Stimulated activated CD4-positive, alpha-beta T cell treated with anti-CD3 and anti-CD28 coated beads, Interleukin-1b, Interleukin-23, amount 100 ng/mL, for 24 hours (primary cell): ENCODE measurements at places on chromosomes 7 and 10.

DNA sequence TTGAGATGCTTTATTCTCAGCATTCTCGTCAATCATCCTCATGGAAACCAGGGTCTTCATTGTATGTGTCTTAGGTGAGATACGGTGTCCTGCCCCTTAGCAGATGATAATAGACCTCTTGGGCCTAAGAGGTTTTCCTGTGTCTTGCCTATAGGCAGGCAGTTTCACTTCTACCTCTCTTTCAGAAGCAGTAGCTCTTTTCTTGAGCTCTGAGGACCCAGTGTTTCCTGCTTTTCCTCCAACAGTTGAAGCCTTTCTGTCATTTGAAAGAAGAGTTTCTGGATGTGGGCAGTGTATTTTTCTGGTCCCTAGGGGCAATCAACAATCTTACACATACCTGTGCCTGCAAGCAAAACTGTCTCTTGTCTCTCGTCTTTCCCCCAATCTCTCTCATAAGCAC is 1550.3 kb upstream of the LRRTM3 start:
- no peak for DNase-seq

DNA sequence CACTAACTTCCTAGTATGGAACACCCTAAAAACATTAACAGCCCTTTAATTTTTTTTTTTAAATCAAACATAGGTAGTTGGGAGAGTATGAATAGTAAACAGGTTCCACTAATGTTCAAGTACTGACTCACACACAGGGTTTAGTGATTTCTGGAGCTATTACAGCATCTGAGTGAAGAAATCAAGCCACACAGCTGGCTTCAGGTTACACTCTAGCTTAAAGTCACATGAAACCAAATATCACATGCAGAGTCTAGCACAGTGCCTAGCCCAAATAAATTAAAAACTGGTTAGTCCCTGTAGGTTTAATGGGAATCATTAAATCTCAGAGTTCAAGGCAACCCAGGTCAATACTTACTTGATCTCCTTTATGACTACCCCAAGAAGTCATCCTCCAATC is 11.6 kb downstream of the PANK1 start:
- no peak for DNase-seq

- DNase-seq, result no peak
Observed at GRCh38 chr7:66756889-66757288, 16.4 kb downstream of the RABGEF1 start.

GRCh38 chr10:127943336-127943910 is 36.5 kb downstream of the PTPRE start:
- no peak for DNase-seq

- no peak for DNase-seq
Observed at GRCh38 chr7:117347480-117347879, 24.6 kb upstream of the WNT2 start.

DNA sequence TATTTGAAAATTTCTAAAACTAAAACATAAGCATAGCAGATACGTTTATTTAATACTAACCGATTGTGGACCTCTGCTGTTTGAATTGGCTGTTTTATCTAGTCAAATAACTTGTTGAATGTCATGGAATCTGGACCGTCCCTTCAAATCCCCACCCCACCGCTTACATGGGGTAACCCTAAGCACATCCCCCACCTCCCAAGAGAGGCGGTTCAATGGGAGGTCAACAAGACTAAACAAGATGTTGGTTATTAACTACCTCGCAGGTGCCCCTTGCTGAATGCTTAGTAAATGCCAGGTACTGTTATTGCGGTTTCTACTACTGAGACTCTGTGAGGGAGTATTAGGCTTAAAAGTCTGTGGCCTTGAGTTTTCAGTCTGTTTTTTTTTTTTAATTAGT is 70.9 kb downstream of the DAGLB start:
- no peak for DNase-seq

- peak; percentile 34 for DNase-seq
Observed at GRCh38 chr7:117110480-117111315, 157.4 kb downstream of the ST7 start.

GRCh38 chr7:27305854-27306253 is 63.3 kb downstream of the EVX1 start:
- DNase-seq, result no peak

- no peak for DNase-seq
Observed at GRCh38 chr10:91879515-91880170, 29.6 kb downstream of the FGFBP3 start.

DNA sequence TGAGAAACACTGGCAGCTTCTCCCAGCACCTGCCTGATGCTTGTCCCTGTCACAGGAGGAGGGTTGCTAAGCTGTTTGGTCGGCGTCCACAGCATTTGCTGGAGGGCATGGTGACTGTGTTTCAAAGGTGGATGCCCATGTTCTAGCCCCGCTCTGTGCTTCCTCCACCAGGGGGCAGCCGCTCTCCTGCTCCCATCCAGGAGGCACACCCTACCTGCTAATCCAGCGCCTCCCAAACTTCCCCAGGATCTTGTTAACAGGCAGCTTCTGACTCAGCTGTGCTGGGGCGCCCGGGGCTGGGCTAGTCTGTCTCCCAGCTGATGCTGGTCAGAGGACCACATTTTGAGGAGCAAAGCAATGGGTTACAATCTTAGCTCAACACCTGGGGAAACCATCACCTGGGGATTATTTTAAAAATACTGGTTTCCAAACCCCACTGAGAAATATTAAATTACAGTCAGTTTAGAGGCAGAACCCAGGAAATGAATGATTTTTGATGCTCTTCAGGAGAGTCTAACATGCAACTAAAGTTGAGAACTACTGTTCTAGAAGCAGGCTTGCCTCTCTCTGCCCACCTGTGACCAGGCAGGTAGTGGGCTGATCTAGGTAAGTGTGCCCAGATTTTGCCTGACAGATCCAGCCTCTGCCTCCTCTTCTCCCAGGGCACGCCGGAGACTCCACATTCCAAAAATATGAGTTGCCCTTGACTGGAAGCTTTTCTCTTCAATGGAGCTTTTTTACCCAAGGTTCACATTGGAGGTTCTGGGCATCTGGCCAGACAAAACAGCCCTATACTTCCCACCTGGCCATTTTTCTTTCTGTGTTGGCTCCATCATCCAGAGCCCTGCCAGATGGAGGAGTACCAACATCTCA is 92.7 kb upstream of the GPR26 start:
- DNase-seq, result peak; percentile 19

GRCh38 chr10:62626079-62626478 is 178.4 kb upstream of the ADO start:
- no peak for DNase-seq

GRCh38 chr7:92621561-92622023 is 31.4 kb upstream of the FAM133B start:
- DNase-seq, result no peak

GRCh38 chr10:110502851-110503301 is 5.2 kb downstream of the DUSP5 start:
- DNase-seq, result no peak

- DNase-seq, result no peak
Observed at GRCh38 chr7:5697754-5698424, 83.6 kb downstream of the RNF216 start.

GRCh38 chr10:80459047-80459865 is 5.1 kb downstream of the TSPAN14 start:
- peak; percentile 33 for DNase-seq

DNA sequence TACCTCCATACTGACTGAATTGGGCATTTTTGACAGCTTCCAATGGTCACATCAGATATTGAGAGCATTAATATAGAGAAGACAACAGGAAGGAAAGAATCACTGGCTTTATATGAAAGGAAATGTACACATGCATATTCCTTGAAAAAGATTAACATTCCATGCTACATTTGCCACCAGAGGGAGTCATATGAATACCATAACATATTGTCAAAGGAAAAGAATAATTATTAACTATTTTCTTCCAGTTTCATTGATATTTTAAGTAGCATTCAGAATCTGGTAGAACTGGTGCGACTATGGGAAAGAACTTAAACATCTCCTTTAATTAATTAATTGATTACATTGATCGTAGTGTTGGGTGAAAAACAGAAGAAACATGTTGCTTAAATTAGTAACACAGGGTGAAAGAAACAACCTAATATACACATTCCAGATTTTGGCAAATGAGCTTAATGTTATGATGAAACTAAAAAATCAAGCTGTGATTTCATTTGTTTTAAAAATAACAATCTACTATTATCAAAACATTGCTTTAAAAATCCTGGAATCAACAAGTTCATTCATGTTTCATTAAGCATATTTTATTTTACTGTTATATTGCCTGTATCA is 71.5 kb downstream of the GPR85 start:
- no peak for DNase-seq
